ENCODE measurements at places on chromosomes 12 and 14.

DNA sequence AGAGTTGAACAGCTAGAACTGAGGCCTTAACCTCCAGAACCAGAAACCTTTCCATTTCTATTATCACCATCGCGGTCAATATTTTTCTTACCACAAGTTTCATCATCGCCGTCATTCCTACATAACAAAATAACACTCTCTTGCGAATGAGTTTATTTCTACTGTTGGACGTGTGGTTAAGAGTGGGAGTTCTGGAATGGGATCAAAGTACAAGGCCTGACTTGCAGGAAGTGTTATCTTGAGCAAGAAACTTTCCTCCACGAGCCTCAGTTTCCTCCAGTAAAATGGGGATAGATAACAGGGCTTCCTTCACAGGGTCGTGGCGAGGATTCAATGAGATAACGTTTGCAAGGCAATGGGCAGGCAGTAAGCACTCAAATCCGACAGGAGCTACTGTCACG, 652 bp downstream of the SART3 start:
- no peak for DNase-seq

GRCh38 chr14:88454886-88455285, 69.4 kb downstream of the SPATA7 start:
- DNase-seq = no peak

DNA sequence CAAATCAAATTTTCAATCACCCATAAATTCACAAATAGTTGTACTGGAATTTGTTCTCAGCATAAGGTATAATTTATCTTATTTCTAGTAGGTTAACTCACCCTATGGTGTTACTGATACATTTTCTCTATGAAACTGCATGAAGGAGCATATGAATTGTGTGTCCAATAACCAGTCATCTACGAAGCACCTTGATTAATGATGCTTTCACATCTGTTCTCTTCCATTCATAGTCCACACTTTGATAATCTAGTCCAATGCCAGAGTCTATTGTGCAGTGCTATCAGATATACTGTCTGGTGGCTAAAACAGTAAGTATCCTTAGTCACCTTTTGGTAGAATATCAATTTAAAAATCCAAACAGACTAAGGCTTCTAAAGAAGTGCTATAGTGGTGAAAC, 876.0 kb downstream of the RPS29 start:
- DNase-seq = no peak

GRCh38 chr12:104570174-104570907, 113.6 kb downstream of the CHST11 start:
- DNase-seq = no peak

GRCh38 chr12:125871811-125872594, 806.8 kb downstream of the AACS start:
- no peak for DNase-seq

DNA sequence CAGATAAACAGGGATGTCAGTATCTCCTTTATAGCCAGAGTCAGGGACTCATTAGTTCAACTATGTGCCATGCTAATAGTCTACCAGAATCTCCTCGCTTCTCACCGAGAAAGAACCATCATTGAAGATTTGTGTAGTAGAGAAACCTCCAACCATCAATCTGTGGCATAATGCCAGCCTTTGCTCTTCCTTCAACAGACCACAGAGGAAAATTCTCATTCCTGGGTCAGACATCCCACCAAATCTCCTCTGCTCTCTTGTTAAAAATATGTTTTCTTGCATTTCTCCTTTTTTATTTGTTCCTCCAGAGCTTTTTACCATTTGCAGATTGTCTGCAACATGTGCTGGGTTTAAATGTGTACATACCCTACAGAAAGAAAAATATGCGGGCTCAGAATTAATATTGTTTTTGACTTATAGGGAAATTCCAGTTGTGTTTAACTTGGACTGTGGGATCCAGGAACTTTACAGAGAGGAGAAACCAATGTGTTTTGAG, 64.9 kb downstream of the LLPH start:
- no peak for DNase-seq

GRCh38 chr14:104864267-104865080, 594 bp upstream of the CEP170B start:
- no peak for DNase-seq

DNA sequence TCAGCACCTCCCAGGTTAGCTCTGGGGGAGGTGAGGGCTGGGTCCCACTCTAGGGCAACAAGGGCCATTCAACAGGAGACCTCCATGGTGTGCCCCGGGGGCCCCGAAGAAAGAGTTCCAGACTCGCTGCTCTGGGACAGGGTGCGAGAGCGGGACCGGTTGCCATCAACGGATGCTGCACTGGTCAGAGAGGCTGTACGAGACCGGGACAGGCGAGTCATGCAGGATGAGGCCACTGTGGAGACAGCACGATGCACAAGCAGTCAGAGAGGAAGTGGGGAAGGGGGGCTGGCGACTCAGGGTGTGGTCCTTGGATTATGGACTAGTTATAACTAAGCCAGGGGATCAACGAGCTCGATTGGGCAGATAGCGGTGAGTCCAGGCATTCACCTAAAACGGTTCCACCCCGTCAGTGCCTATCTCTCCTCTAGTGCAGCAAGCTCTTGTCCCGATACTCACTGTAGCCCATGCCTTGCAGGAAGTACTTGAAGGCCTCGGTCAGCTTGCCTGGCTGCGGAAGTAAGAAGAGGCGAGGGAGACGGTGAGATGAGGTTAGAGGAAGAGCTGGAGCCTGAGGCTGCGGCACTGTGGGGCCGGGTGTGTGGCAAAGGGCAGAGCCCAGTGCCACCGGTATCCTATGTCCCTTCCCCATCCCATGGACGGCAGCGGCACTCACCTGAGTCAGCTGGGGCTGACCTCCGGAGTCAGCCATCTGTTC, 7.2 kb downstream of the NDRG2 start:
- DNase-seq = no peak

DNA sequence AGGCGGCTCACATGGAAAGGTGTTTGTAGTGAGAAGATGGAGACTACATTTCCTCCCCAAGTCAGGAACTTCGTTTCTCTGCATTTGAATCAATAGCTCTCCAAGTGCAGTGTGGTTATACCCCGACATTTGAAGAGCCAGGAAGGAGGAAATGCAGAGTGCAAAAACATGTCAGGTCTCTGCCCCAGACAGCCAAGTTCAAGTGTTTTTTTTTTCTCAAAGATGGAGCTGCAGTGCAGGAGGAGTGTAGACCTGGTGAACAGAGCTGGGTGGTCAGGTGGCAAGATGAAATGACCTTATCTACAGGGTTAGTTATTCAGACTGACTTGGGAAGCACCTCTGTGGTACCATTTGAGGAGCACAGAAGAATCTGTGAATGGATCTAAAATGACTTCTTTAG, 21.3 kb downstream of the MLXIP start:
- DNase-seq = no peak

- peak; percentile 72 for DNase-seq
These were observed 40.0 kb upstream of the SRSF5 start for GRCh38 chr14:69726761-69727511.

GRCh38 chr12:102509123-102509626, 28.8 kb upstream of the IGF1 start:
- no peak for DNase-seq

DNA sequence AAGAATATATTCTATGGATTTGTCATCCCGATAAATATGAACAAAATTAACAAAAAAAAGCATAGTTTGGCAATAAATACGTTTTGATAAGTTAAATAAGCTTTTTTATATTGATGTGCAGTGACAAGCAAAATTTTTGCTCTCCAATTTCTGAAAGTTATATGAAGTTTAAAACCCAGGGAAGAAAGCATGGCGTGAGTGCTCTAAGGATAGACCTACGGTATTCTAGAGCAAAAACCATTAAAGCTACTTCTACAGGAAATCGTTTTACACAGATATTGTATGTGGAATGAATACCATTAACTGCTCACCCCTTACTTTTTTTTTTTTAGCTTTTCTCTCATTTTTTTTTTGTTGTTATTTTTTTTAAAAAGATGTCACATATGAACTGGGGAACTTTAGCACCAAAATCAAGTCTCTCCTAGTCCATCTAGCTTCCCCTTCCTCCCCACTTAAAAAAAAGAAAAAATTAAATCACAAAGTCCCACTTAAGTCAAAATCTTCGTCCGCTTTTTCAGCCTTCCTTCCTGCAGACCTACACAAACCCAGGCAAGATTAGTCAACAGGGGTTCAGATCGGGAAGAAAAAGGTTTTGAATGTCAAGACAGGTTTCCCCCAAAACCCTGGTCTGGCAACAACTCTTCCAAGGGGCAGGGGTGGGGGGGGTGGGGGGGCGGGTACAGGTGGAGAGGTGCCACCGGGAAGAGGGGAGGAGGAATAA, 4.4 kb downstream of the ZFP36L1 start:
- no peak for DNase-seq

- DNase-seq = no peak
These were observed 160.3 kb downstream of the ALX1 start for GRCh38 chr12:85440271-85440670.

DNA sequence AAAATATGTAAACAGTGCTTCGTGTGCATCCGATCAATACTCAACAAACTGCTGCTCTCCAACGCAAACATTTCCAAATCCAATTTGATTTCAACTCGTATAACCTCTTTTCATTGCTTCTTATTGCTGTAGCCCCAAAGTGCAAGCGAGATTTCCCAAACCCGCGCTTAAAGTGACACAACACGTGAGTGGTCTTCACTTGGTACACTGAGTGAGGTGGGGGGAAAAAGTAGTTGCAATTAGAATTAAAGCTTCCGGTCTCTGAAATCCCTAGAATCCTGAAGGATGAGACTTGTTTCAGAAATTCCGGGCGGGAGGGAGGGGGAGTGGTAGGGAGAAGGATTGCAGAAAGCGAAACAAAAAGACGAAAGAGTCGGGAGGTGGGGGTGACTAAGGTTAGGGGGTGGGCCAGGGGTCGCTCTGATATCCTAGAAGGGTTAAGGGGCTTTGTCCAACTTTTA, 387.5 kb downstream of the BCAT1 start:
- DNase-seq = no peak

GRCh38 chr12:52200781-52201450, 9.1 kb upstream of the KRT80 start:
- DNase-seq = no peak

- no peak for DNase-seq
These were observed 62.5 kb upstream of the PYGL start for GRCh38 chr14:51006781-51007211.

DNA sequence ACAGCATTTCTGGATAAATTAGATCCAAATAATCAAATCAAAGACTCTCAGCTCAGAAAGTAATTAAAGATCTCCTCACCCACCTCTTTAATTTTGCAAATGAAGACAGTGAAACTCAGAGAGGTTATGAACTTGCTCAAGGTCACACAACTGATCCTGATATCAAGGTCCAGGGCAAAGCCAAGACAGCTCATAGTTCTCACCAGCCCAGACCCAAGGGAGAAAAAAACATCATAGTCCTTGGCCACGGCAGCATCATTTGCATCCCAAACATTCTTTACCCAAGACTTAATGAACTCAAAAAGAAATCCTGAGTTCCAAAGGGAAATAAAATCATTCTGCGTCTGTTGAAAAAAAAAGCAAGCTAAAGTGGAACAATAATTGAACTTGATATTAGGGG, 112.1 kb downstream of the DAD1 start:
- no peak for DNase-seq

- no peak for DNase-seq
These were observed 39.7 kb upstream of the BDKRB2 start for GRCh38 chr14:96164861-96165490.

GRCh38 chr14:69298131-69299071, 38.4 kb downstream of the GALNT16 start:
- no peak for DNase-seq

DNA sequence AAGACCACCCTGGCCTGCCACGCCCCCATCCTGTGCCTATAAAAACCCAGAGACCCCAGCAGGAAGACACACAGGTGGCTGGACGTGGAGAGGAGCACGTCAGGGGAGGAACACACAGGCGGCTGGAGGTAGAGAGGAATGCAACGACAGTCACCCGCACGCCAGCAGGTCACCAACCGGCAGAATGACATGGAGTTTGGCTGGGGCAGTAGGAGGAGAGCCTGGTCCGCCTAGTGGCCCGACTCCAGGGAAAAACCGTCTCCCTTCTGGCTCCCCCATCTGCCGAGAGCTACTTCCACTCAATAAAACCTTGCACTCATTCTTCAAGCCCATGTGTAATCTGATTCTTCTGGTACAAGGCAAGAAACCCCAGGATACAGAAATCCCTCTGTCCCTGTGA, 62.7 kb upstream of the KCNH3 start:
- DNase-seq = no peak

- no peak for DNase-seq
These were observed 285.0 kb upstream of the RGS6 start for GRCh38 chr14:71647086-71647784.

DNA sequence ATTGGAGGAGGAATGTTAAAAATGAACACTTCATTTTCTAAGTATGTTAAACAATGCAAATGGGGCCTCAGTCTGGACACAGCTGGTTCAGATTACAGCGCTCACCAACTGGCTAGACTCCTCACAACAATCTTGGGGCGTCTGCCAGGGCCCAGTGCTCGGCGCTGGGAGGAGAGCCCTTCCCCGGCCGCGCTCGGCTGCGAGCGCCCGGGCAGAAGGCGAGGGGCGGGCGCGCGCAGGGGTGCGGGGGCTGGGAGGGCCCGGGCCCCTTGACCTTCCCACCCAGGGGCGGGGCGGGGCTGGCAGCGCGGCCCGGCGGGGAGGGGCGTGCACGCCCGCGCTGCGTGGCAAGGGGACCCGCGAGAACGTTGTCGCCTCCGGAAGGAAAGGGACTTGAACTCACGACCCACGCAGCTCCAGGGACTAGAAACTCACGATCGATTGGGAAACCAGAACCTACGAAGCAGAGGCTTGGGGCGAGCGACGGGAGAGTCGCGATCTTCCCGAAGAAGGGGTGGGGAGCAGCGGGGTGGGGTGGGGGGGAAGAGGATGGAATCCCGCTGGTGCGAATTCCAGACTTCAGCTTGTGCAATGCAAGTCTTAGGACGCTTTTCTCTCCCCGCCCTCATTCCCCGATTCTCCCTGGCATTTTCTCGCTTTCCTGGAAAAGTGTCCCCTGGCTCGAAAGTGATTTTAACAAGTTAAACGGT, at the start of gene FBLN5:
FBLN5 (minus strand) TSS at position 220 of the 710 bp plus-strand sequence. CDS start 465 bp downstream, outside the sequence.
- DNase-seq = peak; percentile 32

- no peak for DNase-seq
These were observed 88.0 kb downstream of the ACADS start for GRCh38 chr12:120813588-120814153.

GRCh38 chr12:104280717-104281458, 22.7 kb upstream of the EID3 start:
- no peak for DNase-seq

GRCh38 chr12:132380641-132381040, 51.3 kb upstream of the GALNT9 start:
- DNase-seq = no peak

DNA sequence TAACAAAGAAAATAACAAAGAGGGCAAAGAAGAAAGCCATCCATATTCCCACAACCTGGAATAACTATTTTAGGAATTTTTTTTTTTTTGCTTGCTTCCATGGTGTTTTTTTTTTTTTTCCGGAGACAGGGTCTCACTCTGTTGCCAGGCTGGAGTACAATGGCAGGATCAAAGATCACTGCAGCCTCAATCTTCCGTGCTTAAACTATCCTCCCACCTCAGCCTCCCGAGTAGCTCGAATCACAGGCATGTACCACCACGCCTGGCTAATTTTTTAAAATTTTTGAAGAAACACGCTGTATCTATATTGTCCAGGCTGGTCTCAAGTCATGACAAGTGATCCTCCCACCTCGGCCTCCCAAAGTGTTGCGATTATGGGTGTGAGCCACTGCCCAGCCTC, 20.2 kb upstream of the ARID4A start:
- no peak for DNase-seq

GRCh38 chr12:49345051-49345824, 1.4 kb upstream of the DNAJC22 start:
- DNase-seq = no peak

- peak; percentile 71 for DNase-seq
These were observed 3.3 kb upstream of the EXOC3L4 start for GRCh38 chr14:103091041-103091882.

GRCh38 chr14:92759679-92760523, 11.5 kb upstream of the LGMN start:
- no peak for DNase-seq
